ENCODE measurements at places on chromosomes 6 and 20.
A peak's percentile ranks its signal among the peaks of the same experiment; 100 is the strongest.

DNA sequence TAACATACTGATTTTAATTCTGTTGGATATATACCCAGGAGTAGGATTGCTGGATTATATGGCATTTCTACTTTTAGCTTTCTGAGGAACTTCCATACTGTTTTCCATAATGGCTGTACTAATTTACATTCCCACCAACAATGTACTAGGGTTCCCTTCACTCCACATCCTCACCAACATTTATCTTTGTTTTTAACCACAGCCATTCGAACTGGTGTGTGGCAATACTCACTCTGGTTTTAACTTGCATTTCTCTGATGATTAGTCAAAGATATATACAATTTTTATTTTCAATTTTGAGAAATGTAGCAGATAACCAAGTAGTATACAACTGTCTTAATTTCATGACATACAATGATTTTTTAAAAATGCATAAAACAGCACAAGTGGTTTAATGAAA is 30.3 kb upstream of the ADGRG6 start:
- DNase-seq, result no peak

GRCh38 chr6:143333081-143333480 is 117.4 kb downstream of the ADAT2 start:
- DNase-seq, result no peak

DNA sequence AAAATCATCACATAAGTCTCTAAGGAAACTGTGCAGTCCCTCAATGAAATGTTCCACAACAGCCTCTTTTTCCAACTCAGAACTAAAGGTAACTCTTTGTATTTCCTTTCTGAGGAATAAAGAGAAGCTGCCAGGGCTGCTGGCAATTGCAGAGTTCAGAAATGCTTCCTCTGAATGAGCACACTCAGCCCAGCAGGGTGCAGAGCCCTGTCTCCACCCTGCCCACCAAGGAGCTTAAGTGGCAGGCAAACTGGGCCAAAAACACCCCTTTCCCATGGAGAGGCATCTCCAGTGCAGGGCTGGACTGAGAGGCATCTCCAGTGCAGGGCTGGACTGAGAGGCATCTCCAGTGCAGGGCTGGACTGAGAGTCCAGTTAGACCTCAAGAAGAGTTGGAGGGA is 255.4 kb downstream of the GMPR start:
- no peak for DNase-seq

DNA sequence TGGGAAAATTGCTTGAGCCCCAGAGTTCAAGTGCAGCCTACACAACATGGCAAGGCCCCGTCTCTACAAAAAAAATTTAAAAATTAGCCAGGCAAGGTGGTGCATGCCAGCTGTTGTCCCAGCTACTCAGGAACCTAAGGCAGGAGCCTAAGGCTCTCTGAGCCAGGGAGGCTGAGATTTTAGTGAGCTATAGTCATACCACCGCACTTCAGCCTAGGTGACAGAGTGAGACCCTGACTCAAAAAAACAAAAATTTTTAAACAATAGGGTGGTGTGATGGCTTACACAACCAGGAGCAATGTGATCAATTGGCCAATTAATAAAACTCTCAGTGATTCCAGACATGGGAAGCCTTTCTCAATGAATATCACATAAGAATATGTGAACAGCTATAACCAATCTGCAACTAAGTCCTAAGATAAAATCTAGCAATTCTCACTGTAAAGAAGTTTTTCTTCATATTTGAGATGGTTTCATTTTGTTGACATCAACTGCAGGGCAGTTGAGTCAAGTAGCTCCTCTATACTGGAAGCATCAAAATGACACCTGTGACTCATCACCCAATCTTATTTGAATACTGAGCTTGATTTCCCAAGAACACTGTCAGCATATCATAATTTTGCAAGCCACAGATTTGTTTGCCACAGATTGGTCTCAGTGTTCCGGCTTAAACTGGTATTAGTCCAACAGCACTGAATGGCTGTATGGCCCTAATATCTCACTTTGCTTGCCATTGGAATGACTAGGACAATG is 169.0 kb upstream of the GJE1 start:
- DNase-seq, result no peak

DNA sequence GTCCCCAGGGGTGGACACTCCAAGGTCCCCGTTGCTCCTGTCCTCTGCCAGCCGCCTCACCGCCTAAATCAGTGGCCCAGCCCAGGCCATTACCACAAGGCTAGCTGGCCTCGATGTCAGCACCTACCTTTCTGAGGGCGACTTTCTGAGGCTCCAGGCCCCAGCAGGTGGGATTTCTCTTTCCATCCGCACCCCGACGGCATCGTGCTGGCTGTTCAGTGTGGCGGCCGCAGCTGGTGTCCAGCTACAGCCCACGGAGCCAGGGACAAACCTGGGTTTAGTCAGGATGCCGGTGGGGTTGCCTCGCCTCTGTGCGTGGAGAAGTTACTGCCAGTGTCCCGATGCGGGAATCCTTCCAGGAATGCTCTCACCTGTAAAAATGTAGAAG is 60.8 kb downstream of the ERMARD start:
- no peak for DNase-seq

DNA sequence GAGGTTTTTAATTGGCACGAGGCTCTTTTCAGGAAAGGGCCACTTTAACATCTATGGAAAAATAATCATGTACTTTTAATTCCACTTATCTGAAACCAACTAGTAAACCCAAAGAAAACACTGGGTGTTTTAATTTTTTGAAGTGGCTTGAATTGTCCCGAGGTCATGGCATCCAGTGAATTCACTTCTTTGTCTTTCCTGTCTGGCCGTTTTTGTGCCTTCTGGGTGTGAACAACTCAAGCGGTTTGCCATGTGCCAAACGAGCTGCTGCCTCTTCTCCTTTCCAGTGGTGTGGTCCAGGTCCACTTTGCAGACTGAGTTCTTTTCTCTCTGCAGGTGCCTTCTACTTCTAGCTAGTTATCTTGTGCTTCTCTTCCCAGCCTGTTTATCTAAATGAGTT is 117.5 kb downstream of the PLCB4 start:
- DNase-seq, result no peak

DNA sequence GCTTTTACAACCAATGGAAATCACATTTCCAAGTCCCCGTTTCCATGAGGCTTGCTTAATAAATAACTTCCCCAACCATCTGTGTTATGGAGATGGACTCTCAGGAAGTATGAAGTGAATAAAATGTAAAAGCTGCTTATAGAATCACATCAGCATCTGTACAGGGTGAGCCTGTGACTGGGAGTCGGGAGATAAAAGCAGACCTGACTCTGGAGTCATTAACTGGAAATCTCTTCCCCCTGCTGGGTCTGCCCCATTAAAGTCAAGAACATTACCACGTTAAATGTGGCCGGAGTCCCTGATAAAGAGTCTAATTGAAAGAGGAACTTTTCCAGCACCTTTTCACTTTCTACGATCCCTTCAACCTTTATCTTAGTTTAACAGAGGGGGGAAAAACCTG is 368.5 kb downstream of the DOK5 start:
- DNase-seq, result no peak

DNA sequence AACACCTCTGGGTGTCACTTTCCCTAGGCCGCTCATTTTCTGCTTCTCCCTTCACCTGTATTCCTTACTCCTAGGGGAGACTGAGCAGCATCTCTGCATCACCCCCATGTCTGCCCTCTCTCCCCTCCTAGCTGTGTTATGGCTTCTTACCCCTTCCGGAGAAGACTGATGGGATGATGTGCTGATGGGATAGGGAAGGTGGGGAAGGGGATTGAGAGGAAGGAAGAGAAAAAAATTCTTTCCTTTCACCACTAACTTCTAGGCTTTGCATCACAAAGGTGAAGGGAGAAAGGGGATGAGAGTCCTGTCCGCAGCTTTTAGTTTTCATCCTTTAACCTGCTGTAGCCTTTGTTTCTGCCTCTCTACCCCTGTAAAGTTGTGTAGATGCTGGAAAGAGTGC is 26.7 kb downstream of the AKAP7 start:
- no peak for DNase-seq

- no peak for DNase-seq
These were observed 6.9 kb upstream of the CD40 start for GRCh38 chr20:46111028-46111835.

DNA sequence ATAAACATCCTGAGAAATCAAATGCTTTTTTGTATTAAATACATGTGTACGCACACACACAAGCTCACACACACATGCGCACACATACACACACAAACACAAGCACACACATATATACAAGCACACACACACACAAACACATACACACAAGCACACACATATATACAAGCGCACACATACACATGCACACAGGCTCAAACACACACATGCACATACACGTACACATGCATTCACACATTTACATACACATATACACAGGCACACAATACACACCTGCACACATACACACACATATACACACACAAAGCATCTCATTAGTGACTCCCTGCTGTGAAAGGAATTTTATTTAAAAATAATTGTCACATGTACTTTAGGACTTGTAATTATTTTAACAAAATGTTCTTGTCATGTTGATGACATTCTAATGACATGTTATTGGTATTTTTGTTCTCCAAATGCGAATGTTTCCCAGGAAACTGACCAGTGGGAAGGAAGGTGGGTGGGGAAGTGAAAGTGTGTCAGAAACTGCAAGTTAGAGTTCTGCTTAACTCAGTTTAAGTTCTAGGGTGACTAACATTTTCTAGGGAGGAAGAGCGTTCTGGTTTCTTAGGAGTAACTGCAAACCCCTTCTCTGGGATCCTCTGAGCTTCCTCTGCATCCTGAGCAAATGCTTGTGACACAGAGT is 113.9 kb upstream of the ZNF217 start:
- DNase-seq, result no peak

GRCh38 chr6:109166673-109167072 is 71.4 kb downstream of the CEP57L1 start:
- DNase-seq, result no peak

DNA sequence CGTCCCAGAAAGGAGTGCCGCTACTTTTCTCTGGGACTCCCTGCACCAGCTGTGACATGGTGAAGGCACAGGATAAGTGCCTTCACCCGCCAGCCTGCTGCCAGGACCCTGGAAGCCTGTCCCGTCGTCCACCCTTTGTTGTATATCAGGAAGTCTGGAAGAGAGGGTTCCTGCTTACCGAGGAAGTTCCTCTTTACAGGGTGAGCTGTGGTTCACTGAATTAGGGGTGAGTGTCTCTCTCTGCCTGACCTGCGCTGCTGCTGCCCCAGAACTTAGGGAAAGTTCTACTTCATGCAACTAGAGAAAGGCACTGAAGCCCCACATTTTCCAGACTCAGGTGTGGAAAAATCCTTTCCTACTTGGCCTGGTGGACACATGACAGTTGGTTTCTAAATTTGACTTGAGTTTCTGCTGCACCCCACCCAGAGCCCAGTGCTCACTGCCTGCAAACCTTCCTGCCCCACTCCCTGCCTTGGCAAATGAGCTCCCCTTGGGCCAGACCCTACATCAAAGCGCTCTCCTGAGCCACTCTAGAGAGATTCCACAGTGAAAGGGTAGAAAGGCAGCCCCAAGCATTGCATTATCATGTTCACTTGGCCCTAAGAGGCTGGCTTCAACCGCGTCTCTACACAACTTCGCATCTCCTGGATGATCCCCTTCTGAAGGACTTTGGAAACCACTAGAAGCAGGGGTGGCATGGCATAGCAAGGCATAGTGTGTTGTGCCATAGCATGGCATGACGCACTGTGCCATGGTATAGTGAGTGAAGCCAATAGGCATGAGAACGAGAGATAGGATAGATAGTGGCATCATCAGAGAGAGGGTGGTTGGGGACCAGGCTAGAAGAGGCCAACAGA is 215.8 kb upstream of the CDYL start:
- peak; percentile 17 for DNase-seq

- no peak for DNase-seq
These were observed 34.9 kb upstream of the TNFAIP3 start for GRCh38 chr6:137832110-137832509.

- DNase-seq, result no peak
These were observed 106.0 kb upstream of the CDH4 start for GRCh38 chr20:61146023-61146422.

DNA sequence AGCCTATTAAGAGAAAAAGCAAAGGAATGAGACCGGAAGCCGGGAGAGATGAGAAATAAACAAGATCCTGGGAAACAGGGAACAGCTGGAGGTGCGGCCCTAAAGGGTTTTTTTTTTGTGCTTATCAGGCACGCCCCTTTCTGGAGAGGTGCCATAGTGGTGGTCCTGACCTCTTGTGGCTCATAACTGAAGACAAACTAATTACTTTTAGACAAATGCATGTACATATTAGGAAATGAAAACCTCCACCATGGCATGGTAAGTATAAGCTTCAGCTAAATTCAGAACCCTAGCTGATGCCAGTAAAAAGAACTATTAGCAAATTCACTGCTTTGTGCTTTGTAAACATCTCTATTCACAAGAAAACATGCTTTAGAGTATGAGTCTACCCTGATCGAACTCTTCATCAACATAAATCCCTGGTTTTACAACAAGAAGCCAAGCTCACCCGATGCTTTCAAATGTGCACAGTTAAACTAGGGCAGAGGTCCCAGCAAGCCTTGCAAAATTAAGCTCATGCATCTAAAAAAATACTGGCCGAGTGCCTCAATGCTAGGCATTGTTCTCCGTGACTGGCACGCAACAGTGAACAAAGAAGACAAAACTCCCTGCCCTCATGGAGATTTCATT is 96.4 kb upstream of the MRPS10 start:
- no peak for DNase-seq

GRCh38 chr6:163457637-163458561 is 43.4 kb downstream of the QKI start:
- peak; percentile 30 for DNase-seq

DNA sequence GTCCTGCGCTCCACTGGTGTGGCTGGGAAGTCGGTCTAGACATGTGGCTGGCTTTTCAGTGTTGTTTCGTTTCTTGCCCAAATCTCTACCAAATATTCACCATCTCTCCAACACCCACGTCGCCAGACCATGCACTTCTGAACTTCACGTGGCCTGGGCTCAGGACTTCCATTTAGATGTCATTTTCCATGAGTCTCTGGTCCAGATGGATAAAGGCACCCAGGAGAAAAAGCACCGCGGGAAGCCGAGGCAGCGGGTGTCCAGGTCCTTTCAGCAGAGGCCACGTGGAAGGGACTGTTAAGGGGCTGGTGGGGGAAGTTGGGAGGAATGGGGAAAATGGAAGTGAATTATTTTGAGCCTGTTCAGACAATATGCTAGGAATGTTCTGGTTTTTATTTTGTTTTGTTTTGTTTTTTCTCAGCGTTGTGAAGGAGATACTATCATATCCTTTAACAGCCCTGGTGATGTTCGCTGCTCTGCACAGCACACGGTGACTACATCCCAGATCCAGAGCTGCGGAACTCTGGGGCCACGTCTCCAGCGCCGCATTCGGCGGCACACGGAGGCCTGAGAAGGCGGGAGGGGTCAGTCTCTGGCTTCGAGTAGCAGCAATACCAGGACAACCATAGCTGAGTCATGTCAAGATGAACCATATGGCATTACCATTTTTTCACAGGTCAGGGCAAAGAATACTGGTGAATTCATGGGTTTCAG is 230.3 kb downstream of the THBS2 start:
- no peak for DNase-seq

- DNase-seq, result no peak
These were observed 32.5 kb upstream of the UNC93A start for GRCh38 chr6:167258646-167259045.

GRCh38 chr6:88535306-88535705 is 369.2 kb upstream of the CNR1 start:
- DNase-seq, result peak; percentile 79

All from KBM-7 (cell line).